ENCODE measurements at places on chromosomes 4 and X.

- no peak for DNase-seq
Measured at GRCh38 chr4:5378002-5378401, 326.7 kb downstream of the STK32B start.

DNA sequence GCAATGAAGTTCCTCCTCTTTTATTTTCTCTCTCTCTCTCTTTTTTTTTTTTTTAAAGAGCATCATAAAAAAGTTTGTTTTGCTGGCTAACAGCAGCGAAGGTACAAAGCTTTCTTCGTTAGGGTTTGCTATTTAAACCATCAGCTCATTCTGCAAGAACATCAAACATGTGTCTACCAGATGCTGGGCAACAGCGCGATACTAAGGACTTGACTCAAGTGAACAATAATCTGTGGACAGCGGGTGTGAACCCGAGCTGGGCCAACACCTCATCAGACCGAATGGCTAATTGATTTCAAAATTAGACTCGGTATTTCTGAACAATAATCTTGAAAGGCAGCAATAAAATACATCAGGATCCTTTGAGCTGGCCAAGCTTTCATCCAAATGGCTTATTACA, 246.4 kb downstream of the FBXO8 start:
- DNase-seq = no peak

- no peak for DNase-seq
Measured at GRCh38 chrX:23820235-23820782, 37.3 kb downstream of the SAT1 start.

GRCh38 chrX:15737190-15737958, 696 bp upstream of the CA5B start:
- no peak for DNase-seq

DNA sequence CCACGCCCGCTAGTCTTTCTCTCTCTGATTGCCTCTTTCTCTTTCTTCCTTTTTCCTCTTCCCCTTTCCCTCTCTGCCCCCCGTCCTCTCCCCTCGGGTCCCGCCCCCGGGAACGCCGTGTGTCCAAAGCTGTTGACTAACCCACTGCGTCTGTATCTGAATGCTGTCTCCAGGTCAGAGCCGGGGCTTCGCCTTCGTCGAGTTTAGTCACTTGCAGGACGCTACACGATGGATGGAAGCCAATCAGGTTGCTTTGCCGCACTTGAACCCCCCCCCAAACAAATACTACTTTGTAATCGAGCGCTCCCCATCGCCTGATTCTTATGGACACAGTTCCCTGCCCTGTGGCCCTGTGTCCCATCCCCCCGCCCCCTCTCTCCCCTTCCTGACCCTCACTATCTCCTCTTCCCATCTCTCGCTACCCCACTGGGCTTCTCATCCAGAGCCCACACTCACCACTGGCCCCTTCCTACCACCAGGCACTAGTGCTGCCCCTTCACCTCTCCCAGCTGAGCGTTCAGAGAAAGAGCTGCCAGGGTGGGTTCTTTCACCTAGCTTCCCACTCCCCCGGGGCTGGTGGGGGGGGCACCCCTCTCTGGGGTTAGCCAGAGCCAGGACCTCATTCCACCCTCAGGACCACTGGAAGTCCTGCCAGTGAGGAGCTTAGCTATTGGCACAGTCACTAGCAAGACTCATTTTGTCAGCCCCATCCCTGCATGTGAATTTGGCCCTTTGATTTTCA, 18.6 kb upstream of the UBA1 start:
- no peak for DNase-seq

DNA sequence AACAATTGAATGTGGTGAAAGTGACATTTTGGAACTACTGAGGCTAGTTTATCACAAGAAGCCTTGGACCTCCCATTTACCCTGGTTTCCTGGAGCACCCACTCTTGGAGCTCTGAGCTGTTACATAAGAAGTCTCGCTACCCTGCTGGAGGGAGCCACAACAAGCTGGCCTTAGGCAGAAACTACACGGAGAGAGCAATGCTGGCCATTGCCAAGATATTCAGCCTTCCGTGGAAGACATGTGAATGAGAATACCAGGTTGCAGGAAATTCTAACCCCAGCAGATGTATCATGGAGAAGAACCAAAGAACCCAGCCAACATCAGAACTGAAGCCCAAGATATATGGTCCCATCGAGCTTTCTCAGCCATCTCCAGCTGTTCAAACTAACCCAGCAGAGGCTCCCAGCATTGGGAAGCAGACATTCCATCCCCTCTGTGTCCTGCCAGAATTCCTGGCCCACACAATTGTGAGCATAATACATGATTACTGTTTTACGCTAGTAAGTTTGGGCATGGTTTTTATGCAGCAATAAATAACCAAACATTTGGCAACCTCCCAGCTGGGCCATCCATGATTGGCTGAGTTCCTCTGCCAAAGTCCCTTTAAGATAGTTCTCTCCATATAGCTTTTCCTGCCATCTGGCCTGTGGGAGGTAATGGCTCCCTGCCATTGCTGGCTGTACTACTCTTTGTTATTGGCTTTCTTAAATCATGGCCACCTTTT, 17.9 kb upstream of the PDE5A start:
- DNase-seq = no peak

DNA sequence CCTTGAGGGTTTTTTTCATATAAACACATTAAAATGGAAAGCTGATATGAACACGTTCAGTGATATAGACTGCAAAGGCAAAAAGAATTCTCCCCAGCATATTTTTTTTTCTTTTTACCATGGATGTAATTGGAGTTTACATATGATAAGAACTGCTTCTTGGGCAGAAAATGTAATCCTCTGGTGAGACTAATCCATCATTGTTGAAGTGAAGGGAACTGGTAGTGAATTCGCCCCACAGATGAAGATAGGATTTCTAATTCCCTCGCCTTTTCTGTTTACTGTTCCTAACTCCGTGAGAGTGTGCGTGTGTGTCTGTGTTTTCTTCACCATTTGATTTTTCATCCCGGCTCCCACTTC, 88.9 kb downstream of the GPR143 start:
- no peak for DNase-seq

GRCh38 chrX:13411496-13412207, 91.8 kb upstream of the ATXN3L start:
- DNase-seq = no peak

GRCh38 chr4:96173756-96174155, 333.9 kb downstream of the PDHA2 start:
- no peak for DNase-seq

DNA sequence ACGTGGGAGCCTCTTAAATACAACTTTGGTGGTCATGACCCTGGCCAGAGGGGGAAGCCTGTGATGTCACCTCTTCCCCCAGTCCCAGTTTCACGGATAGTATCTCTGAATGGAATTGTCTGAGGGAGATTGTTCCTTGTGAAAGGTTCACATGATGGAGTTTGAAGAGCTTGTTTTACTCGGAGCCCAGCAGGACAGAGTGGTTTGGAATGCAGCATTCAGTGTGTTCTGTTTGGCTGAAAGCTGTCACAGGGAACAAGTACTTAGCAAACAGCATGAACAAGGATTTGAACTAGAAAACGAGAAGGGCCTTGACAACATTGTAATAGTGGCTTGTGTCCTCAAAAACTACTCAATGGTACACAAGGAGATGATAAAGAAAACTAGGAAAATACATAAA, 133.9 kb upstream of the CXorf66 start:
- DNase-seq = no peak

DNA sequence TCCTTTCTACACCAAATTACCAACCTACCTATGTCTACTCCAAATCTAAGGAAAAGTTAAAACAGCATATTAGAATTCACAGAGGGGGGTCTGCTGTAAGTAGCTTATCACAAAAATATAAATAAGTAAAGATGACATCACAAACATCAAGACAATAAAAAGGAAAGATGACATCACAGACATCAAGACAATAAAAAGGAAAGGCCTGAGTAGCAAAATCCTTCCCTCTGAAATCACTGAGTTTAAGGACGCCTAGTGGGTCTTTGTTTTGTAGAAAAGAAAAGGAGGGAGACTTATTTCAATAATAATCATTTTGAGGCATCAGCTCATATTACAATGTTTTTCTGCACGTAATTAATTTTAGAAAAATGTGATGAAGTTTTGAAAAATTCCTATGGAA, 707.0 kb upstream of the GRID2 start:
- no peak for DNase-seq

DNA sequence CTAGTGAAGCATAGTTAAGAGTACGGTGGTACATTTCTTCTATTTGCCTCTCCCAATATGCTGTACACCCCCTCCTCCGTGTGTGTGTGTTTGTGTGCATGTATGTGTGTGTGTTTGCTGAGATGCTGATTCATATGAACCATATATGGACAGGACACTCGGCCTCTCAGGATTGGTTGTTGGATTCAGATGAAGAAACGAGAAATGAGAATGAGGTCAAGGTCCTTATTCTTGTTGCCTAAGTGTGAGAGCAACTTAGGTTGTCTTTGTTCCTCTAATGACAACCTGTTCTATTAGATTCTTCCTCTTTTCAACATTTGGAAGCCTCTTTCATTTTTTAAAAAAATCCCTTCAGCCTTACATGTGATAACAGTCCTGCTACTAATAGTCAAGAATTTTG, 1387.6 kb downstream of the STIM2 start:
- DNase-seq = no peak

- DNase-seq = no peak
Measured at GRCh38 chrX:74781507-74782034, 143.7 kb downstream of the NEXMIF start.

DNA sequence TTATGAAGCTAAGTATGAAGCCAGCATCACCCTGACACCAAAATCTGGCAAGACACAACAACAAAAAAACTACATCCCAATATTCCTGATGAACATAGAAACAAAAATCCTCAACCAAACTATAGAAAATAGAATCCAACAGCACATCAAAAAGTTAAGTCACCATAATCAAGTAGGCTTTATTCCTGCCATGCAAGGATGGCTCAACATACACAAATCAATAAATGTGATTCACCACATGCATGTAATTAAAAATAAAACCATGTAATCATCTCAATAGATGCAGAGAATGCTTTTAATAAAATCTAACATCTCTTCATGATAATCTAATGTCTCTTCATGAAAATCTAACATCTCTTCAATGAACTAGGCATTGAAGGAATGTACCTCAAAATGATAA, 249.4 kb upstream of the GK2 start:
- DNase-seq = no peak

GRCh38 chrX:8730812-8731558, 952 bp downstream of the ANOS1 start:
- DNase-seq = no peak

GRCh38 chrX:34810364-34810763, 132.2 kb upstream of the FAM47B start:
- DNase-seq = no peak

DNA sequence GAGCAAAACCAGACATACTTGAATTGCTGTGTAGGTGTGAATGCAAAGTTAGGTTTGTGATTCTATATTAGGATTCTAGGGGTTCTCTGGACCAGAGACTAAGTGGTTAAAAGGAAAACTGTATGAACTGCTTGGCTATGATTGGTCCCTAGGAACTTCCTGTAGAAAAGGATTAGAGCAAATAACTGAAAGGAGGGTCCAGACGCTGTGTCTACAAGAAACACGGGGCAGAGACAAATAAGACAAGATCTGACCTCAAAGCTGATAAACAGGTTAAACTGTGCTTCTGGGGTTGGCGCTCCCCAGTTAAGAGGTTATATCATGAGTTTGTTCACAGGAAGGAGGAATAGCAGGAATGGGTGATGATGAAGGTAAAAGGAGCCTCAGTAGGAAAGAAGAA, 183.6 kb downstream of the MGST2 start:
- no peak for DNase-seq

DNA sequence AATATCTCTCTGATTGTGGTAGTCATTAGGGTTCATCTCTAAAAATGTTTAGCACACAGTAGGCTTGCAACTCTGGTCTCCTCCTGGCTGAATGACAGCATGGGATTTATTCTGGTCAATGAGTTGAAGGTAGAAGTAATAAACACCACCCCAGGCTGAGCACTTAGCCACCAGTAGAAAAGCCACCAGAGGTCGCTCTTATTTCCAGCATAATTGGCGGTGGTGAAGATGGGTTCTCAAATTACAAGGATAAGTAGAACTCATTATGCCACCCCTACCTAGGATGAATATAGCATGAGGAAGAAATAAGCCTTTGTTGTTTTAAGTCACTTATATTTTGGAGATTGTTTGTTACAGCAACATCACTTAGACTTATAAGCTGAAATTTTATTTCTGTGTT, 302.7 kb downstream of the GPM6A start:
- DNase-seq = no peak

- no peak for DNase-seq
Measured at GRCh38 chr4:10582059-10582686, 102.4 kb downstream of the CLNK start.

- no peak for DNase-seq
Measured at GRCh38 chrX:136779346-136779781, 1.4 kb downstream of the ARHGEF6 start.

Data from T-helper 1 cell (primary cell).